Hippocampal formation (tissue), 2 donors: ENCODE measurements at places on chromosomes 2 and 18.

- DNase-seq, result no peak
Observed at GRCh38 chr2:192194265-192194865, 368 bp downstream of the TMEFF2 start.

DNA sequence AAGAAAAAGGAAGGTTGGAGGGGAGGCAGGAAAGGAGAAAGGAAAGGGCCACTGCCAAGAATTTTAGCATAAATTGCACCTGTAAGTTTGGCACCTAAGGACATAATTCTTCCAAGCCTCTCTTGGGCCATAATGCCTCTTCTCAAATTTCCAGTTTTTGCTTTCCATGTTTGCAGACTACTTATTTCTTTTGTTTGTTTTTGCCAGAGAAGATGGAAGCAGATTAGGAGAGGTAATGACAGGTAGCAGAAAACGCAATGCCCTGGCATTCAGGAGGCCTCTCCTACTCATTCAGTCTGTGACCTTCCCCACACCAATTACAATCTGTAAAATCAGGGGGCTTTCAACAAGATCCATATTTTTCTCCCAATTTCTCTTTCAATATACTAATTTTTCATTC lies 56.8 kb downstream of the MRPL33 start:
- no peak for DNase-seq

DNA sequence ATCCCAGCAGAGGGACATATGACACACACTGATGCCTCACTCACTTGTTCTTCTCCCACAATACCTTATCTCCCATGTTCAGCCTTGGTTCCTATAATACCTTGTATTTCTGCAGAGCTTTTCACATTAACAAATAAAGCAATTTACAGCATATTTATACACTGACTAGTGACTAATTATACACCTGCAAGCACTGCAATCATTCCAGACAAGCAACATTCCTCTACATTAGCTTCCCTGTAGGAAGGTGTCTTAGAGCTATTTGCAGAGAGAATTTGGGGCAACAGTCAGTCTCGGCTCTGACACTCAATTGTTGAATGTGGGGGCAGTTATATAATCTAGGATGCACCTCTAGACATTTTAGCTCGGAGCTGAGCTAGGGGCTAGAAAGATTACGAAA lies 9.5 kb upstream of the INSIG2 start:
- DNase-seq, result no peak

DNA sequence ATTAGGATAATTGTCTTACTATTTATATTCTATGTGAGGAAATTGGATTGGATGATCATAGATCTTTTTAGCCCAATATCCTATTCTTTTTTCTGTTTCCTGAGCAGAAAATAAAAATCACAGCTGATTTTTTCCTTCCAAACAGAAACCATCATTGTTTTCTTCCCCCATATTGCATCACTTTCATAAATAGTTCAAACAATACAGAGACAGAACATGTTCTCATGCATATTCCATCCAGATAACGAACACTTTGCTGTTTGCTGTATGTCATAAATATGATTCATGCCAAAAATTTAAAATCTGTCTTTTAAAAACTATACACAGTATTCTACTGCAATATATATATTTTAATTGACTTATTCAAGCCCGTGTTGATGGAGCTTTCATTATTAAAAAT lies 22.0 kb upstream of the RALBP1 start:
- DNase-seq, result no peak

DNA sequence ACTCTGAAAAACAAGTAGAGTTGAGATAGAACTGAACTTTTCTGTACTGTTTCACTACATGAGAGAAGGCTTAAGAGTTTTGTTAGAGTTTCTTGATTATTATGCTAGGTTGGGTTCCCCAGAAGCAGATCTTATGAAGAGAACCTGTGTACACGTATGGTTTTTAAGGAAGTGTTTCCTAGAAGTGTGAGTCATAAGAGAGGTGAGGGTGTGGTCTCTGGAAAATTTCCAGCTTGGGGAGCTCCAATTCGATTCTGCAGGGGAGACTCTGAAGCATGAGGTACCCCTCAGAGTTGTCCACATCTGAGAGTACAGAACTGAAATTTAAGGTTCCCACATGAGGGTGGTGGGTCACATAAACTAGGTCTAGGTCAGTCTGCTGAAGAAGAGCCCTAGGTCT lies 83.3 kb upstream of the MAP2 start:
- no peak for DNase-seq
